ENCODE measurements at places on chromosomes 5 and 9.

DNA sequence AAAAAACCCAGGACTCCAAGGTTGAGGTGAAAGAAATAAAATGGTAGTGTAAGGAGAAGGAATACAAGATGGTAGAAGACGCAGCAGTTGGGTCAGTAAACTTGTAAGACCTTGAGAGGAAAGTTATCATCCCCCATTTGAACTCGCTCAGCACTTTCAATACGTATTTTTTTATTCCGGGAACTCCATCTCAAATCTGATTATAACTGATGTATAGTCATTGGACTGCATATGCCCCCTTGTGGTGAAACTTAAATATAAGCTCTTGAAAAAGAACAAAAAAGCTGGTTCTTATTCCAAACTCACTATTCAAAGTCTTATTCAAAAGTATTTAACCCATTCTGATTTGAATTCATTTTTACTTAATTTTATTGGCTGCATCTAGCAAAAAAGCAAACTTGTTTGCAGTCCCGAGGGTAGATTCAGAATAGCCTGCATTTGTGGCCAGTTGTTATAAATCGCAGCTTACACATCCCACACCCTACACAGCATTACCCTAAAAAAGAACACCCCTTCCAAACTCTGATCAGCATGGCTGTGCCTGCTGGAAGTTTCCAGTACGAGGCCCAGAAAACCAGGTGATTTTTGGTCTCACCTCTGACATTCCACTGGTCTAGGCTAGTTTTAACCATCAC is 118.0 kb downstream of the ESM1 start:
- no peak for DNase-seq

DNA sequence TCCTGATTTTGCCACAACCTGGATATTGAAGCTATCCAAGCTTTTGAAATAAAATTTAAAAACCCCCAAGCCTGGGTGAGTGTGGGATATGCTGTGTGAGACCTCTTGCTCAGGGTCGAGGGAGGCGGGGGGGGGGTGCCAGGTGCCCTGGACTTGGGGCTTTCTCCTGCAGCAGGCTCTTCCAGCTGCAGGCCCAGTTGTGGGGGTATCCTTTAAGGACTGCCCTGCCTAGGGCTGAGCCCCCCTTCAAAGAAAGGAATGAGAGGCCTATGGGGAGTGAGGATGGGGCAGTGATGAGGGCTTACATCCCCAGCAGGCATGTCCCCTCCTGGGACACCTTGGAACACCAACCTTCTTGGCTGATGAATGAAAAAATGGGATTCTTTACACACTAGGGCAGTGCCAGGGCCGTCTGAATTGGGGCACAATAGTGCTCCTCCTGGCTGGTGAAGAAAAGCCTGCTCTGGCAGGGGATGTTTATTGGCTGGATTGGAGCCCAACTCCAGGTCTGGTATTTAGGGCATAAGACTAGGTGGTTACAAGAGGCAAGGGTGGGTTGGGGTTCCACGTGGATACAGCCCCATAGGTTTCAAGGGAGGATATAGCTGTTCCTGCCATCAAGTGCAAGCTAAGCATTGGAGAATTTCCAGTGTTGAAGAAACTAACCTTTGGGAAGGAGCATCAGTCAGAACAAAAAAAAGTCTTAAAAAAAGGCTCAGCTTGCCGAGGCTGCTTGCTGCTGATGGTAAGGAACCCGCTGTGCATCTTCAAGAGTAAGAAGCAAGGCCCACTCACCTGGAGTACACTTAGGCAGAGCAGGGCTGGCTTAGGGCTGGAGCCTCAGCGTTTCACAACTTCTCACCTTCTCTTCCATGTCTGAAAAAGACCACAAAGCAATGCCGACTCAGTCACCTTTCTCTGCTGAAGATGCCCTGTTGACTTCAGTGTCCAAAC is 7.0 kb downstream of the HNRNPAB start:
- no peak for DNase-seq

DNA sequence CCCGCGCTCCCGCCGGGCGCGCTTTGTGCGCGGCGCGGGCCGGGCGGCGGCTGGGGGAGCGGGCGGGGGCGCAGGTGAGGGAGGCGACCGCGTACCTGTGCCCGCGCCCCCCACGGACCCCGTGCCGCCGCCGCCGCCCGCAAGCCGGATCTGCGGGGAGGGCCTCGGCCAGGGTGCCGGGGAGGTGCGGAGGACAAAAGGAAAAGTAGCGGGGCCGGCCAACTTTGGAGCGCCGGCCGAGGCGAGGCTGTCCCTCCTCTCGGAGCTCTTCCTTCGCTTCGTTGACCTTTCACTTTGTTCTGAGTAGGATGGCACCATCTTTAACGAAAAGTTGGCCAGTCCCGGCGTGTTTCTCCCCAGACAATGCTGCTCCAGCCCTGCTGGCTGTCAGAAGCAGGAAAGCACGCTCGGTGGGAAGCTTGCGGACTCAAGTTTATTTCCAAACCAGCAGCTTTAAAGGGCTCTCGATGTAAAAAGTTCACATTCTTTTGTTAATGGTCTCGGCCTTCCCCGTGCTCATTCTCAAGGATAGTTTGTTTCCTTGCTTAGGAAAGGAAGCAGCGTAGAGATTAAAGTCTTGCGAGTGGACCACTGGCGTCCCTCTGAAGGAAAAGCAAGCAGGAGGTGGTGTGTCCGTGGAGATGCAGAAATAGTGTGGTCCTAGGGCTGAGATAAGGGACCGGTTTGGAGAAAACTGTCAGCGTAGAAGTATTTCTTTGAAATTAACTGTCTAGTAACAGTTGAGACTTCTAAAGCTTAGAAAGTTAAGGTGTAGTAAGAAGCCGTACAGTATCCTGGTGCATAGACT is 639 bp downstream of the EHMT1 start:
- no peak for DNase-seq

- no peak for DNase-seq
Observed at GRCh38 chr5:125559296-125559695, 812.9 kb upstream of the ZNF608 start.

- DNase-seq = no peak
Observed at GRCh38 chr9:137638680-137639079, 19.9 kb downstream of the EHMT1 start.

DNA sequence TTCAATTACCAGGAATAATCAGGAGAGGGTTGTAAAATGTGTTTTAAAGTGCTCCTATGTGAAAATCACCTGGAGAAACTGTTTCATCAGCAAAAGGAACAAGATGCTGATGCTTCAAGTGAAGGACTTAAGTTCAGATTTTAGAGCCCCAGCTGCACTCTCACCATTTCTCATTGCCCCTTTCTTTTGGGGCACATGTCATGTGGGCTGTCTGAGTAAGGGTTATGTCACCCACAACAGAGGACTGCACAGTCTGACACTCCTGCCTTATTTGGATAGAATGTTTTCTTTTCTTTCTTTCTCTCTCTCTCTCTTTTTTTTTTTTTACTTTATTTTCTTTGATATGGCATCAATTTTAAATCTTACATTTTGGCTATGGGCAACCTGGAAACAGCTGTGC is 204.1 kb upstream of the EFNA5 start:
- no peak for DNase-seq

DNA sequence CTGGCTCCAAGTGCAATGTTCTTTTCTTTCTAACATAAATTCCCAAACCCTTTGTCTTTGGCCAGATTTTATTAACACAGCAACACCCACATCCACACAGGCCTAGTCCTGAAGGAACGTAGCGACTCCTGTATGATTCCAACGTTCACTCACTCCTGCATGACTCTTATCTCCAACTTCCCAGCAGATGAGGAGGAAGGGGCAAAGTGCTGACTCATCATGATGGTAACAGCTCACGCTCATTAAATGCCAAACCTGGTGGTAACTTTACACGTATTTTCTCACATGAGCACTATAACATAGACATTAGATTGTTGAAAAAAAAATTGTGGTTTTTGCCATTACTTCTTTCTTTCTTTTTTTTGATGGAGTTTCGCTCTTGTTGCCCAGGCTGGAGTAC is 1349.5 kb downstream of the EFNA5 start:
- DNase-seq = no peak

DNA sequence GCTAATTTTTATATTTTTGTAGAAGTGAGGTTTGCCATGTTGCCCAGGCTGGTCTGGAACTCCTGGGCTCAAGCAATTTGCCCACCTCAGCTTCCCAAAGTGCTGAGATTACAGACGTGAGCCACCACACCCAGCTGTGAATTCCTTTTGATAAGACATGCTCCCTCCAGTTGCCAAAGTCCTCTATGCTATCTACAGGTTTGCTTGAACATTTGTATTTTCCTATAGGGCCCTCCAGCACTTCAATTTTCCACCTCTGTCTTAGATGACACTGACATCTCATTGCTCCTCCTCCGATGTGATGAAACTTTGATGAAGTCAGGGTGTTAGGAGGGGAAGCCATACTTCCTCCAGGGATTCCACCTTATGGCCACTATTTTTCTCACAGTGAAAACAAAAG is 25.2 kb upstream of the CTSV start:
- DNase-seq = no peak

DNA sequence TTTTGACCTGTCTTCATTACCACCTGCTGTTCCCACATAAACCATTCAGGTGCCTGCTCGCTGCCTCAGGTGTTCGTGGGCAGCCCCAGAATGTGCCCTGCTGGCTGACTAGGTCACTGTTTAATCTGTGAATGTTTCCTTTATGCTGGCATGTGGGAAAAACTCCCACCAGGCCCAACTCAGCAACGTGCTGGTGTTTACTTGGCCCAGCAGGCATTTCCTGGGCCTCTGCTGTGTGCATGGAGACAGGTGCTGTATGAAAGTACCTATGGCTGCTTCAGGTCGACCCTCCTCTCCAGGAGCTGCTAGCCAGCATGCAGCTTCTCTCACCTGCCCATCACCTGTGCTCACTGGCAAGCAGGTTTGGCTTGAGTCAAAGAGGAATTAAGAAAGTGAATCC is 65.8 kb downstream of the RAD23B start:
- DNase-seq = no peak

- no peak for DNase-seq
Observed at GRCh38 chr9:37386988-37387387, 35.5 kb upstream of the GRHPR start.

DNA sequence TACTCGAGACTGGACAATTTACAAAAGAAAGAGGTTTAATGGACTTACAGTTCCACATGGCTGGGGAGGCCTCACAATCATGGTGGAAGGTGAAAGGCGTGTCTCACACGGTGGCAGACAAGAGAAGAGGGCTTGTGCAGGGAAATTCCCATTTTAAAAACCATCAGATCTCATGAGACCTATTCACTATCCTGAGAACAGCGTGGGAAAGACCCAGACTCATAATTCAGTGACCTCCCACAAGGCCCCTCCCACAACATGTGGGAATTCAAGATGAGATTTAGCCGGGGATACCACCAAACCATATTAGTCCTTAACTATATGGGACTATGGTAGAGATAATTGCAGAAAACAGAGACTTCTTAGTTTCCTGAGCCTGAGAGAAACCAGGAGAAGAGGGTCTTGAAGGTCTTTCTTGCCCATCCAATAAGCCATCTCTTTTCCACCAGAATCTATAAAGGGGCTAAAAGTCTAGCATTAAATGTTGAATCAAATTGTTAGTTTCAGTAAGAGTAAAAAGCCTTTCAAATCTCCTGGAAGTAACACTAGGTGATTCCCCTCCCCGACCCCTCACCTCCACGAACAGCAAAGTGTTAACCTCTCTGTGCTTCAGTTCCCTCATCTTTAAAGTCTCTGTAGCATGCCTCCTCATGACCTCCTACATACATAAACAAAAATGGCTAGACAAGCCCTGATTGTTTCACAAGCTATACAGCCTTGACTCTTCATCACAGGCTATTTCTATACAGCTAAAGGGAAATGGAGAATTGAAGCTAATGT is 259.1 kb downstream of the TMEM167A start:
- no peak for DNase-seq

DNA sequence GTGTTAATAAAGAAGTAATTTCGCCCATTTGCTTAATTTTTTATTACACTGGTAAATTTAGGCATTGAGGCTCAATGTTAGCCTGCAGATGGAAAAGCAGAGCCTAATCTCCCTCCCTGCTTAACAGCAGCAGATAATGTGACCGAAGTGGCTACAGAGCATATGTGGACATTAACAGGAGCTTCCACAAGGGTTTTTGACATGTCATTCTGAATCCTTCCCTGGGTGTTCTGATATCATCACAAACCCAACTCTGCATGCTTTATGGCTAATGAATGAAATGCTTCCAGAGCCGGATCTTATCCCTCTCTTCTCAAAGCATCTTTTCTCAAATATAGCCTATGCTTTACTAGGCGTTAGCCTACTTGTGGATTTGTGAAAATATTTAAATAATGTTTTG is 208.6 kb downstream of the CAAP1 start:
- no peak for DNase-seq

DNA sequence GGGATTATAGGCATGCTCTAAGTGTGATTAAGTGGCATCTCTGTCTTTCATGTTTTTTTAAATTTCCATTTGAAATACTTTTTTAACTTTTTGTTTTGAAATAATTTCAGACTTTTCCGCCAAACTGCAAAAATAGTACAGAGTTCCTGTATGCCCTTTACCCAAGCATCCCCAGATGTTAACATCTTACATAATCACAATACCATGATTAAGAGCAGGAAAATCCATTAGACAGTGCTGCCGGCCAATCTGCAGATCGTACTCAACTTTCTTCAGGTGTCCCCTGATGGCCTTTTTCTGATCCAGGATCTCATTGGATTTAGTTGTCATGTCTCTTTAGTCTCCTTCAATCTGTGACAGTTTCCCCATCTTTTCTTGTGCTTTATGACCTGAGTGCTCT is 49.0 kb downstream of the ERGIC1 start:
- DNase-seq = no peak

GRCh38 chr5:76202182-76202581 is 119.0 kb downstream of the SV2C start:
- no peak for DNase-seq

GRCh38 chr5:62331921-62332320 is 25.9 kb downstream of the KIF2A start:
- DNase-seq = no peak

DNA sequence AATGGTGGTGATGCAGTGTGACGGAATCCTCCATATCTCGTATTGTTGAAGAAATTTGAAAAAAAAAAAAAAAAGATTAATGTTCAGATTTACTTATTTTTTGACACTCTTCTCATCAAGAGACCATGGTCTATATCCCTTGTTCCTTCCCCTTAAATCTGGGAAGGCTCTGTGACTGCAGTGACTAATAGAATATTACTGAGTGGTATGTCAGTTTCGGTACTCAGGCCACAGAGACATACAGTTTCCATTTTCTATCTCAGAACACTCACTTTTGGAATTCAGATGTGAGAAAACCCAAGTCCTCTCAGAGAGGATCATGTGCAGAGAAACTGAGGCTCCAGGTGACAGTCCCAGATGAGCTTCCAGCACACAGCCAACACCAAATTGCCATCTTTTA is 1193.5 kb downstream of the DTWD2 start:
- no peak for DNase-seq

DNA sequence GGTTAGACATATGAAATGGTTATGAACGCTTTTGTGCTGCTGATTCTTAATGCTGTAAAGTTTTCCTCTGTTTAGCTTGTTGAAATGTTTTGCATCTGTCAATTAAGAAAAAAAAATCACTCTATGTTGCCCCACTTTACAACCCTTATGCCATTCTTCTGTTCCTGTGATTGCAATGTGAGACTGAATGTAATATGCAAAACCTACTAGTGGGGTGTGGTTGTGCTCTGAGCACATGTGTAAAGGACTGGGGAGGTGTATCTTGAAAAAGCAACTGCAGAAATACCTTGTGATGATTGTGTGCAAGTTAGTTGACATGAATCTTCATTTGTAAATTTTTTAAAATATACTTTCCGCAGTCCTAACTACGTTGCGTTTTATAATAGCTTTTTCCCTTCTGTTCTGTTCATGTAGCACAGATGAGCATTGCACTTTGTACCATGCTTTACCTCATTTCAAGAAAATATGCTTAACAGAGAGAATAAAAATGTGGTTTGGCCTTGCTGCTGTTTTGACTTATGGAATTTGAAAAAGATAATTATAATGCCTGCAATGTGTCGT is 357.0 kb upstream of the PIK3R1 start:
- DNase-seq = no peak
